ENCODE measurements at places on chromosomes 6 and 20.

DNA sequence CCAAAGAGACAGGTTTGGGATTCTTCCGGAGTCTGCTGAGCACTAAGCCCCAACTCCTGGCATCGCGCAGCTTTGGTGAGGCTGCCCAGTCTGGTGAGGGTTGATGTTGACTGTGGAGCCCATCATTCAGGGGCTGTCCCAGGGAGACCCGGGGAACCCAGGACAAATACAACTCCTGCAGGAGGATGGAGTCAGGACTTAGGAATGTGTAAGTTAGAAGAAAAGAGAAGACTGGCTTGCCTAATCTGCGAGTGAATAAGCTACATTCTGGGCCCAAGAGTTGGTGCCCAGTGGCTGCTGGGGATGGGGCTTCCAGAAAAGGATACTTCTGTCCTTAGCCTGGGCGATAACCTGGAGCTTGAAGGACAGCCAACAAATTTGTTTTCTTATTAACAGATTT, 47.9 kb downstream of the STK35 start:
- no peak for DNase-seq

DNA sequence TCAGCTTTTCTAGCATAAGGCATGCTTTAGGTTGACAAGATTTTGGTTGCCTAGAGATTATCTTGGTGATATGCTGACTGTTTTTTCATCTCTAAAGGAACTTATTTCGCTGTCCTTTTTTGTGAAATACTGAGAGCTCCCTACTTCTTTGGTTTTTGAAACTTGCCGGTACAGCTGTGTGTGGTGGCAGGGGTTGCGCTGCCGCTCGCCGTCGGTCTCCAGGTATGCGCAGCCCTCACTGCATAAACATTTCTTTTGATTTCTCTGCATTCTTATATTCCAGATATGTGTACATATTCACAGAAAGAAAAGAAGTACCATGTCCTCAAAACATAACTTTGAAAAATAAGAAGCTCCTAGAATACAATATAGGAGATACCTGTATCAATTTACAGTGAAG, 106.4 kb upstream of the SYNDIG1 start:
- DNase-seq, result no peak

- DNase-seq, result no peak
Measured at GRCh38 chr20:3276680-3277015, 37.7 kb upstream of the SLC4A11 start.

DNA sequence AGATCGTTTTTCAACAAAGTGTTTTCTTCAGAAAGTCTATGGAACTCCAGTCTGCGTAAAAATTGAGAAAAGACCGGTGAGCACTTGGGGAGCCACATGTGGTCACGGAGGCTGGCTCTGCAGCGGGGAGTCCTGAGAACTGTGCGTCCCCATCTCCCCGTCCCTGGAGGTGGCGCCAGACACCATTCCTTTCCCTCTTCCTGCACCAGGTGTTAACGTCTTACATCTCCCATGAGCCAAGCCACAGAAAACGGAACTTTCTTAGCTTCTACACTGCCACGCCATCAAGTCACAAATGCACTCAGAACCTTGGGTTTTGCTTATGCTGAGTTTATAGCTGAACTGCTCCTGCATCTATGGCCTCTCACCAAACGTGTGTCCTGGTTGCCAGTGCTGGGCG, 62.6 kb downstream of the GINS1 start:
- peak; percentile 31 for DNase-seq

DNA sequence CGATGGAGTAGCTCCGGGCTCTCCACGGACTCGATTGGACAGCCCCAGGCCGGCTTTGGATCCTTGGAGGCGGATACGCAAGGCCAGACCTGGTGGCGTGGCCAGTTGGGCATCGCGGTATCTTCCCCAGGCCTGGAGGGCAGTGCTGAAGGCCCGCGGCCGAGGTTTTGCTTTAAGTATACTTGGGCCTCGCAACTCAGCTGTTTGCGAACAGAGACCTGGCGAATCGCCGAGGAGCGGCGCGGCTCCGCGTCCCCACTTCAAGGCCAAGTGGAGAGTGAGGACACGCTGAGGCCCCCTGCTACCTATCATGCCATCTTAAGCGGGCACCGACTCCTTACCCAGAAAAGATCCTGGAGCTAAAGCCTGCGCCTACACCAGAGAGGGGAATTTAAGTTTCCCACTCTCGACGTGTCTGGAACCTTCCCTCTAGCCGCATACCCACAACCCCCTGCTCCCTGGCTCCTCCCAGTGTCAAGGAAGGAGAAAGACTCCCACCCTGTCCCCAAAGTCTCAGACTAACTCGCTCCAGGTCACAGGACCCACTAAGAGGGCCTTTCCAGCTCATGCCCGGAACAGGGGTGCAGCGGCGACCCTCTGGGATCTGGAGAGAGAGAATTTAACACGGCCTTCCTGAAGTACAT, 4.1 kb downstream of the LINC00237 start:
- DNase-seq, result peak; percentile 3

DNA sequence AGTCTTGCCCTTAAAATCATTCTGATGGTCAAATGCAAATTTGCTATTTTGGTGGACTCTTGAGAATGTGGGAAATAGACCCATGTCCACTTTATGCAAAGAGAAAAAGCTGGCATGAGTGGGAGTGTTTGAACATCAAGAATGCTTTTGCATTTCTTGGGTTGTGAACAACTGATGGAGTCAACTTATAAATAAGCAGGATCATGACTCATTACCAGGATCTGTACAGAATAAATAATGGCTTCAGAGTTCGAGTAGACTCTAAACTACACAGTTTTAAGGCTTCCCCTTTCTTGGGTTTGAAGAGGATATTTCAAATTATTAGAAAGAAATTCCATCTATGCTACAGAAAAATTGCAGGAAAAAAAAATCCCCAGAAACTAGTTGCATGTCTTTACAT, 195.5 kb downstream of the EYA4 start:
- no peak for DNase-seq

DNA sequence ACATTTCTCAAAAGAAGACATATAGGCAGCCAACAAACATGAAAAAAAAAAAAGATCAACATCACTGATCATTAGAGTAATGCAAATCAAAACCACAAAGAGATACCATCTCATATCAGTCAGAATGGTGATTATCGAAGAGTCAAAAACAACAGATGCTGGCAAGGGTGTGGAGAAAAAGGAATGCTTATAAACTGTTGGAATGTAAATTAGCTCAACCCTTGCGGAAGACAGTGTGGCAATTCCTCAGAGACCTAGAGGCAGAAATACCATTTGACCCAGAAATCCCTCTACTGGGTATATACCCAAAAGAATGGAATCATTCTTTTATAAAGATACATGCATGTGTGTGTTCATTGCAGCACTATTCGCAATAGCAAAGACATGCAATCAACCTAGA, 303.8 kb upstream of the THEMIS start:
- no peak for DNase-seq

GRCh38 chr6:136117081-136117480, 133.0 kb downstream of the MTFR2 start:
- DNase-seq, result no peak

- no peak for DNase-seq
Measured at GRCh38 chr6:151669208-151669560, 138.3 kb upstream of the ESR1 start.

GRCh38 chr20:40320517-40321011, 368.5 kb downstream of the MAFB start:
- no peak for DNase-seq

DNA sequence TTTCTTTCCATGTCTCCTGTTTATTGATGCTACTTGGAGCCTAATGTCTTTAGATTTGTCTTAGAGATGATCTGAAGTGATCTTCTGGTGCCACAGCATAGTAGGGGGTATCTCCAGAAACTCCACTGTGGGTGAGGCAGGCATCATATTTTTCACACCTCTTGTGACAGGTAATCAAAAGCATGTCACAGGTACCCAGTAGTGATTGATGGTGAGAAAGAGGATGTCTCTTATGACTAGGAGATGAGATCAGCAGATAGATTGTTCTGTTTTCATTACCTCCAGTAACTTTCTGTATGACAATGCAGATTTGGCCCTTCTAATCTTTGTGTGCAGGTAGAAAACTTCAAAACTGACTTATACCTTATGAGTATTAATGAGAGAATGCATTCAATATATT, 13.5 kb downstream of the NCOA7 start:
- no peak for DNase-seq

DNA sequence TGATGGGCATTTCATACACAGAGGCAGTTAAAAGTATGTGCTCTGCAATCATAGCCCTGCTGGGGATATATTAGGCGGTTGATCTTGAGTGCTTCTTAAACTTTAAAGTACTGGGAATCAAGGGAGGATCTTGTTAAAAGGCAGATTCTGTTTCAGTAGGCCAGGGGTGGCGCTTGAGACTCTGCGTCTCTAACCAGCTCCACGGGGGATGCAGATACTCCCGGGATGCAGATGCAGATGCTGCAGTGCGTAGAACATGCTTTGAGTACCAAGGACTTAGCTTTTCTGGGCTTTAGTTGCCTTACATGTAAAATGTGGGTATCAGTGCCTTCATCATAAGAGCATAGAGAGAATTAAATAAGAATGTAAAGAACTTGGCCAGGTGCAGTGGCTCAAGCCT, 44.4 kb upstream of the ENPP5 start:
- no peak for DNase-seq

DNA sequence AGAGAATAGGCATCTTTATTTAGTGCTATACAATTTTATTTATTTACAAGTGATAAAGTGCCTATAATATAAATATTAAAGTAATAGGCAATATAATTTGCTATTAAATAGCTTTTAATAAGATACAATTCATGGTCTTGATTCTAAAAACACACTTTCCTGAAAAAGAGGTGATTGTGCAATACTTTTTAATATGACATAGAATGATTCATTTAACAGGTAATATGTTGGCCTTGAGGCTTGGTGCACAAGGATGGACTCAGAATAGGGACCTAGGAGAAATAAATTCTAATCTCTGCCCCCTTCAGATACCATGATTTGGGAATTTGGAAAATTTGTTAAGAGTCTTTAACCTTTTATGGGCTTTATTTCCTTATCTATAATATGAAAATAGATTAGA, 149.9 kb upstream of the FUT9 start:
- no peak for DNase-seq

- DNase-seq, result no peak
Measured at GRCh38 chr20:52426856-52427255, 235.3 kb upstream of the ZFP64 start.

DNA sequence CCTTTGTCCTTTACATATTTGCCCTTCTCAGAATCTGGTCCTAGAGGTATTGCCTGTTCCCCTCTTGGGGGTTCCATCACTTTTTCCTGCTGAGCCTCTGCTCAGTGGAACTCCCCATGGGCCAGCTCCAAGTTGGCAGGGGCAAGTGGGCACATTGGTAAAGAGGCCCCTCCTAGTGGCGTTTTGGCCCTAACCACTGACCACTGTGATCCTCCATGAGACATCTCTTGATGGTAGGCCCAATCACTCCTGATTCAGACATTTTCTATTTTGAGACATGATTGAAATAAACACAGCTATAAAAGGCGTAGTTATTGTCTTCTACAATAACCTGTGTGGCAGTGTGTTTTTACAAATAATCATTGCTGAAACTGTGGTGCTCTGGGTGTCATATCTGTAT, 83.0 kb downstream of the RREB1 start:
- DNase-seq, result no peak

GRCh38 chr6:163401039-163401885, 13.3 kb upstream of the QKI start:
- no peak for DNase-seq

DNA sequence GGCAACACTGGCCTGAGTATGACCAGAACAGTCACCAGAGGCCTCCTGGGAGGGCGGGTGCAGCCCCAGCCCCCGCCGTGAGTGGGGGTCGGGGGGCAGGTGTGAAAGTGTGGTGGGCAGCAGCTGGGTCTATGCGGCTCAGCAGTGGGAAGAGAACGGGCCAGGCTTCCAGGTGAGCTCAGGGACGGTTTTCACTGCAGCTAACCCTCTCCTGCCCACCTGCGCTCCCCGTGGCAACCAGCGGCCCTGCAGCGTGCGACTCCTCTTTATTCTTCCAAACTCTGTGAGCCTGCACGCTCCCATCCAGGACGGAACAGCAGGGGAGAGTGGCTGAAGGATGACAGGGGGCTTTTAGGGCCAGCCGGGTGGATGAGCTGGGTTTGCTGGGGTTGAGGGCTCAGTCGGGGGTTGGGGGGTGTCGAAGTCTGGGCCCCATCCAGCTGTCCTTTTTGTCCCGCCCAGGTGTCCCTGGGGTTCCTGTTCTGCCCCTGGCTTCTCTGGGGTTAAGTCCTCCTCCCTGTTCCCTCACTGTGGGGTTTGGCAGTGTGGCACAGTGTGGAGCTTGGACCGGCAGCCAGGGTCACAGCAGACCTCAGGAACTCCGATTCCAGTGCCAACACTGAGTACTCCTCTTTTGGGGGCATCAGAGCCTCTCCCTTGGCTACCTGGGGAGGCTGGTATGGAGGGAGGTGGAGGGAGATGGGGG, 859 bp upstream of the BIRC7 start:
- DNase-seq, result peak; percentile 29

- DNase-seq, result no peak
Measured at GRCh38 chr20:13991311-13991710, 897 bp upstream of the SEL1L2 start.

DNA sequence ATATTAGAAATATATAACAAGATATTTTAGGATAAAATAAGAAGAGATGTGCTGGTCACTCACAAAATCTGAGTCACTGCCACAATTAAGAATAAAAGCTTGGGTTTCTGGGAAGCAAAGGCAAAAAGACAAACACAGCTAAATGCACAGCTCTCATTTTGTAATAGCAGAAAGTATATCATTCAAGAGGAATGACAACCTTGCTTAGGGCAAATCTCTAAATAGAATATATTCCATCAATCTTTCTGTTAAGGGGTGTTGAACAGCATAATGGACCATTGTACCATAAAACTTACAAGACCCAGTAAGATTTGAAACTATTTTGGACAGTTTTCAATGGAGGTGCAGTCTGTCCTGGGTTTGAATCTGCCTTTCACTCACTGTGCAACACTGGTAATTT, 464.9 kb upstream of the SOX4 start:
- no peak for DNase-seq

DNA sequence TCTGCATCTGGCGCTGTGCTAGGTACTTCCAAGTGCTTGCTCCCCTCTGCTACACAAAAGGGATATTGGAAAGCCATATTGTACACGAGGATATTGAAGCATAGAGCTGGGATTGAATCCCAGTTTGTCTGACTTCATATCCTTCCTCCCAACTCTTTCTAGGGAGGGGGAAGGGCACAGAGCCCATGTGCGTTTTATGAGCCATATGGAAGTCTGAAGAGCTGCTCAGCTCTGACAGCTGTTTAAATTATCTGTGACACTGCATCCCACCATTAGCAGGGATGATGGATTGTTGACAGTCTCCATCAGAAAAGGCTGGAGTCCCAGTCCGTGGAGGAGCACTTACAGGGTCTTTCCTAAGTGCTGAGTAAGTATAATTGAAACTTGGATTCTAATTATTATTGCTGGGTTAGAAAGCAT, 18.4 kb downstream of the TIAM2 start:
- DNase-seq, result no peak

DNA sequence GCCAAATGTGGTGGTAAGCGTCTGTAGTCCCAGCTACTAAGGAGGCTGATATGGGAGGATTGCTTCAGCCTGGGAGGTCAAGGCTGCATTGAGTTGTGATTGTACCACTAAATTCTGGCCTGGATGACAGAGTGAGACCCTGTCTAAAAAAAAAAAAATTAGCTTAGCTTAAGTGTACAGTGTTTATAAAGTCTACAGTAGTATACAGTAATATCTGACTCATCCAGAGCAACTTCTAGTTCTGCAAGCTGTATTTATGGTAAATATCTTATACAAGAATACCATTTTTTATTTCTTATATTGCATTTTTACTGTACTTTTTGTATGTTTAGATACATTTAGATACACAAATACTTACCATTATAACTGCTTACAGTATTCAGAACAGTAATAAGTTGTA, 58.1 kb downstream of the UQCC1 start:
- no peak for DNase-seq
